Right lobe of liver (tissue), 6 donors: ENCODE measurements at places on chromosomes 5 and 9. TPM values are rescaled to one million over a fixed set of nuclear protein-coding genes. Genes with fewer than 3 reads are reported as not detected.
A peak's percentile ranks its signal among the peaks of the same experiment; 100 is the strongest.

DNA sequence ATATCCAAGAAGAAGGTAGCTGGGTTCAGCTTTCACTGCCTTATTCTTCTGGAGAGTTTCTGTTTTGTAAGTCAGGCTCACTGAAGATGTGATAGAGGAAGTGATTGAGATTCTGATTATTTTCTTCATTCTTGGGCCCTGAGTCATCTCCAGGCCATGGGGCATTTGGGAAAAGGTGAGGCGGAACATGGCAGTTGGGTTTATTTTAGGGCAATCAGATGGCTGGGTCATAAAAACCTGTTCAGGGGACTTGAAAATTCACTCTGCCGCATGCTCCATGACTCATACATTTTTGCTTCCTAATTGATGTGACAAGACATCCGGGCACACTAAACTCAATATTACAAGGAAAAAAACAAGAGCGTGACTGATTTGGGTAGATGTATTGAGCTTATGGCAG, 265.7 kb upstream of the KLF4 start:
- H3K27me3 ChIP-seq: no peaks in the 10 kb centered on the region
- H3K4me3 ChIP-seq: no peak overlapping the region

- H3K4me1 ChIP-seq: peaks cover 55% of the 10 kb centered on the region
- H3K27ac ChIP-seq: no peak overlapping the region
- H3K27me3 ChIP-seq: no peaks in the 10 kb centered on the region
- H3K36me3 ChIP-seq: no peaks in the 10 kb centered on the region
These were observed 3.8 kb upstream of the SYNPO start for GRCh38 chr5:150636391-150637244.

DNA sequence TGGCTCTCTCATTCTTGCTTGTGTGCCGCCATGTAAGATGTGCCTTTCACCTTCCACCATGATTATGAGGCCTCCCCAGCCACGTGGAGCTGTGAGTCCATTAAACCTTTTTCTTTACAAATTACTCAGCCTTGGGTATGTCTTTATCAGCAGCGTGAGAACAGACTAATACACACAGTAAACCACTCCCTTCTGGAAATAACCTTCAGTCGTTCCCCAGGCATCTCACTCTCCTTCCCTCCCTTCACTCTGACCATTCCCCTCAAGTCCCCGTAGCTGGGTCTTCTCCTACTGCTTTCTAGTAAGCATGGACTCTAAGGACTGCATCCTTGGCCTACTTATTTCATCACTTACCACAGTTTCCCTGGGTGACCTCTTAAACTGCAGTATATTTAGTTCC, 493.9 kb downstream of the CCDC171 start:
- no peak overlapping the region for H3K27ac ChIP-seq
- no peak for DNase-seq
- no peaks in the 10 kb centered on the region for H3K36me3 ChIP-seq
- H3K4me1 ChIP-seq: no peaks in the 10 kb centered on the region

PCDHGB4 gene
- 5.0 TPM for total RNA-seq

DNA sequence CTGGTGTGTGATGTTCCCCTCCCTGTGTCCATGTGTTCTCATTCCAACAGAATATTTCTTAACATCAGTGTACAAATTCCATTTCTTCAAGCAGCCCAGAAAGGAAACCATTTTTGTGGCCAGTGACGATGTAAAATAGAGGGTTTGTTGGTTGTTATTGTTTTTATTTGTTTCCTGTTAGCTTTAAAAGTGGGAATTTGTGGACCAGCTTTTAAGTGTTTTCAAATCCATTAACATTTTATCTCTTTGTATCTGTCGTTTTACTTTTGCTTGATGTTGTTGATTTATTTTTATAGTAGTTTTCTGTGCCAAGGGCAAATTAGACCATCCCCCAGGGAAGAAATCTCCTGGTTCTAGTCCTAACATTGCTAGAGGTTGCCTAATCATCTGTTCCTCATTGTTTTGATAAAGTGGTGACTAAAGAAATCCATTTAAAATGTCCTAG, 100.0 kb downstream of the GDNF start:
- DNase-seq: no peak
- no peak overlapping the region for H3K27ac ChIP-seq
- no peak overlapping the region for H3K4me3 ChIP-seq
- H3K4me1 ChIP-seq: no peaks in the 10 kb centered on the region
- H3K36me3 ChIP-seq: no peaks in the 10 kb centered on the region
- H3K27me3 ChIP-seq: no peaks in the 10 kb centered on the region

GRCh38 chr5:18305288-18305924, 671.1 kb downstream of the TAF11L14 start:
- no peaks in the 10 kb centered on the region for H3K36me3 ChIP-seq
- no peaks in the 10 kb centered on the region for H3K27me3 ChIP-seq
- no peak for DNase-seq
- H3K4me3 ChIP-seq: no peak overlapping the region
- no peaks in the 10 kb centered on the region for H3K4me1 ChIP-seq

EIF4E1B gene
- not detected for total RNA-seq

ORM2 gene
- total RNA-seq: 4,841 TPM

DNA sequence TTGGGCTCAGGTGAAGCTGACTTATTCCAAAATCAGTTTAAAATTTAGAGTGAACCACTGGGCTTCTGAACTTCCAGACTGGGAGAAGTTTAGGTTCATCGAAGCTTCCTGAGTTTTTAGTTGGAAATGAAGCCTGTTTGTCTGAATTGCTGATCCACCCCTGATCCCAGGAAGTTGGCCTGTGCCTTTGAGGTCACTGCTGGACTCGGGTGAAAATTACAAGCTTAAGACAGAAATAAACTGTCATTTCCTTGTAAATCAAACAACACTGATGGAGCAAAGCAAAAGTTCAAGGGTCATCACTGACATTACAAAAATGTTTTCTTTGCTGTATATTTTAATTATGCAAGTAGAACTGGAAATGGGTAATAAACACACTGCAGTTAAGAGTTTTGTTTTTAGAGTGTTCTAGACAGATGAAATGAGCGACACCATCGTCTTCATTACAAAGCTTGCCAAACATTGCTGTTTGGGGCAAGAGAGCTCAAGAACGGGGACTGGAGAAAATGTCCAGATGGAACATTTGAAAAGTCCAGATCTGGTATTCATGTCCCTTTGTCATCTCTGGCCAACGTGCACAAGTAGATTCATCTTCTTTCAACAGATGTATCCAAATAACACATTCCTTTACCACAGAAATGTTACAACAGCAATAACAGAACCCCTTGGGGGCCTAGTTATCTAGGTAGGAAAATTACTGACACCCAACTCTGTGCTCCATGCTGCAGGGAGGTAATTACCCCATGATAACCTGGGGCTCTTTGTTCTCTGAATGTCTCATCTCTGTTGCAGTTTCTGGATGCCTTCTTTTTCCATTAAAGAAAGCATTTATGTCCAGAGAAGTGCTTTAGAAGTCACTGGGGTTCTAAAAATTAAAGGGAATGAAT, 142.4 kb upstream of the ERCC6L2 start:
- H3K4me1 ChIP-seq: no peaks in the 10 kb centered on the region
- no peak overlapping the region for H3K27ac ChIP-seq
- H3K4me3 ChIP-seq: no peak overlapping the region
- H3K36me3 ChIP-seq: no peaks in the 10 kb centered on the region

DNA sequence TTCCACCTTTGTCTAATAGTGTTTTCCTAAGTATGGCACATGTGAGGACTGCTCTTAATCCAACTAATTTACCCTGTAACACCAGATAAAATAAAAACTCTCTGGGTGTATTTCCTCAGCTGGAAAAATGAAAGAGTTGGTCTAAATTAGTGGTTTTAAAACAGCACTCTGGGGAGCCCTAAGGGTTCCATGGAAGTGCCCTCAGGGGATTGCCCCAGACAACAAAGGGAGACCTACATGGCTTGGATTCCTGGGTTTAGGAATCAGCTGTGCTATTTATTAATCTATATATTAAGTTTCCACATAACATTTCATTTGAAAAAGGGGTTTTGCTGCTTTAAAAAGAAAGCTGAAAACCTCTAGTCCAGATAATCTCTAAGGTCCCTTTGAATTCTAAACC, 20.2 kb downstream of the ADAMTS6 start:
- no peaks in the 10 kb centered on the region for H3K4me1 ChIP-seq
- H3K4me3 ChIP-seq: no peak overlapping the region
- no peaks in the 10 kb centered on the region for H3K36me3 ChIP-seq
- no peak overlapping the region for H3K27ac ChIP-seq
- no peak for DNase-seq
- no peaks in the 10 kb centered on the region for H3K27me3 ChIP-seq

- no peaks in the 10 kb centered on the region for H3K36me3 ChIP-seq
- no peak overlapping the region for H3K4me3 ChIP-seq
- no peak for DNase-seq
- no peak overlapping the region for H3K27ac ChIP-seq
These were observed 209.9 kb downstream of the ASTN2 start for GRCh38 chr9:117204971-117205370.

CD72 gene
- 0.75 TPM for total RNA-seq

DNA sequence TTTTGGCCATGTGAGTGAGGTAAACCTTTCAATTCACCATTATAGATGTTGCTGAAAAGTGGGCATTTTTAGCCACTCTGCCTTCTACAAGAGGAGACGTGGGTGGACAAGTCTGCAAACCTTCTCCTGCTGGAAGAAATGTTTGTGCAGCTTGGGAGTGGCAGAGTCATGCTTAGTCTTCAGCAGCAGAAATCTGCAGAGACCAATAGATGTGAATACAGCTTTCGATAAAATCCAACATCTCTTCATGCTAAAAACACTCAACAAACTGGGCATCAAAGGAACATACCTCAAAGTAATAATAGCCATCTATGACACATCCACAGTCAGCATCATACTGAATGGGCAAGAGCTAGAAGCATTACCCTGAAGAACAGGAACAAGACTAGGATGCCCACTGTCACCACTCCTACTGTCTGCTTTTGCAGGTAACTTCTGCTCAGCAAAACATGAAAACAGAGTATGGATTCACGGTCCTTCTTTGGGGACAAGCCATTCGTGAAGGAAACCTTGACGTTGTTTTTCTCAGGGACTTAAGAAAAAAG, 91.3 kb downstream of the RALGPS1 start:
- no peaks in the 10 kb centered on the region for H3K4me1 ChIP-seq
- DNase-seq: no peak
- no peak overlapping the region for H3K27ac ChIP-seq
- no peaks in the 10 kb centered on the region for H3K27me3 ChIP-seq
- no peaks in the 10 kb centered on the region for H3K36me3 ChIP-seq

DNA sequence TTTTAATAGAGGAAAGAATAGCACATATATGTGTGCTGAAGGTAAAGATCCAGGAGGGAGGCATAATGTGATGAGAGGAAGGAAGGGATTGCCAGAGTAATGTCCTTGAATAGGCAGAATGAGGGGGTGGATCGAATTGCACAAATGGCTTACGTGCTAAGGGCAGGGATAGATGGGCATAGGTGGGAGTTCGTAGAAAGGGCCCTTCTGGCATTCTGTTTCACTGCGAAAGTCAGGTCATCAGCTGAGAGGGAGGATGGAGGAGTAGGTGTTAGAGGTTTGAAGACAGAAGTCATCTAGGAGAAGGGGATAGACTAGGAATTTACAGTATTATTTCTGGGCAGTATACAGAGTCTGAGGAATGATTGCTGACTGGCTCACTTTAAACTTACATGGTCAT, 32.1 kb downstream of the CNOT6 start:
- H3K4me1 ChIP-seq: no peaks in the 10 kb centered on the region
- H3K27me3 ChIP-seq: no peaks in the 10 kb centered on the region
- no peak overlapping the region for H3K27ac ChIP-seq
- DNase-seq: no peak
- no peak overlapping the region for H3K4me3 ChIP-seq

- no peak overlapping the region for H3K27ac ChIP-seq
- no peaks in the 10 kb centered on the region for H3K4me1 ChIP-seq
- no peaks in the 10 kb centered on the region for H3K27me3 ChIP-seq
- no peak for DNase-seq
- H3K36me3 ChIP-seq: no peaks in the 10 kb centered on the region
These were observed 30.9 kb upstream of the OLFM1 start for GRCh38 chr9:135056541-135056940.

DNA sequence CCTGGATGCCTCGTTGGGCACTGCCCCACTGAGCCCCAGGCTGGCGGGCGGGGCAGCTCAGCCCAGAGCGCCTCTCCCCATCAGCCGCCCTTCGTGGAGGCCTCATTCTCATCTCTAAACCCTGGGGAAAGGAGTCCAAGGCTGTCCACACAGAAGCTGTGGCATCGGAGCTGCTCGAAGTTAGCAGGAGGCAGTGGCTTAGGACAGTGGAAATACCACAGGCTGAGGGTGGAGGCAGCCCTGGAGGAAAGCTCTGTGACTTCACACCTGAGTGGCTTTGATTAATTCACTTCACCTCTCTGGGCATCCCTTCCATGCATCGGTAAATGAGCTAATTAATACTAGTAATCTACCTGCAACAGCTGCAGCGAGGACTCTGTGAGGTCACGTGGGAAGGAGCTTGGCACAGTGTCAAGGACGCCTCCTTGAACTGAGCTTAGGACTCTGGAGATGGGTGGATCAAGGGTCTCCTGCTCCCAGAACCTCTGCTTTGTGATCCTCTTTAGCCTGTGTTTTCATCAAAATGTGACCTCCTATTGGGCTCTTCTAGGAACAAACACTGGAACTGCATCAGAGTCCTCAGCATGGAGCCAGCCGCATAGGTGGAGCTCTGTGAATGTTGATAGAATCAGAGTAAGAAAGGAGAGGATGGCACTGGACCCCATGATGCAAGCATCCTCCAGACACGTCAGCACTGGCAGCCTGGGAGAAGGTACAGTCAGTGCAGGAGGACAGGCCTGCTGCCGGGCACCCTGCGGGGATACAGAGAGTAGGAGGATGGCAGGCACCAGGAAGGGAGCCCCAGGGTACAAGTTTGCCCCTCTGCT, 842 bp upstream of the ANGPTL2 start:
- H3K36me3 ChIP-seq: no peaks in the 10 kb centered on the region
- peak overlapping the region; percentile 57 for H3K27ac ChIP-seq
- no peaks in the 10 kb centered on the region for H3K27me3 ChIP-seq
- peak overlapping the region; percentile 33 for H3K4me3 ChIP-seq
- H3K4me1 ChIP-seq: peaks cover 13% of the 10 kb centered on the region

GRCh38 chr9:36123515-36123914, 13.0 kb upstream of the GLIPR2 start:
- no peak overlapping the region for H3K27ac ChIP-seq
- no peak overlapping the region for H3K4me3 ChIP-seq
- peaks cover 4% of the 10 kb centered on the region for H3K36me3 ChIP-seq

GRCh38 chr5:62626534-62626933, 47.9 kb downstream of the LRRC70 start:
- no peak for DNase-seq
- H3K36me3 ChIP-seq: no peaks in the 10 kb centered on the region
- H3K4me1 ChIP-seq: no peaks in the 10 kb centered on the region
- no peaks in the 10 kb centered on the region for H3K27me3 ChIP-seq

DNA sequence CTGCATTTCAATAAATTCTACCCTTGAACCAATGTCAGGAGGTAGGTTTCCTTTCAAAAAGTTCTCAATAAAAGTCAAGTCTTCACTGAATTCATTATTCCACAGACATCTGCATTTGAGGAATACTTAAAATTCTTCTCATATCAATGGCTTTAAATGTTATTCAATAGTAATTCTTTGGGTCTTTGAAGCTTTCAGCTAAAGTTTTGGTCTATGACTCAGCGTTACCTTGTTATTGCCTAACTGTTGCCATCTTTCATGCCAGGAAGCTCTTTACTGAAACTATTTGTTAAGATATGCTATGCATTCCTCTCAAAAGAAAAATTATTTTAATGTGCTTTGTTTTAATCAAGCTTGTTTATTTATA, 170.5 kb downstream of the NNT start:
- H3K4me3 ChIP-seq: no peak overlapping the region
- no peak for DNase-seq
- no peaks in the 10 kb centered on the region for H3K27me3 ChIP-seq
- H3K27ac ChIP-seq: no peak overlapping the region

PBX3 gene
- 13.0 TPM for total RNA-seq

- DNase-seq: no peak
- no peaks in the 10 kb centered on the region for H3K27me3 ChIP-seq
- no peak overlapping the region for H3K27ac ChIP-seq
- no peaks in the 10 kb centered on the region for H3K4me1 ChIP-seq
- H3K36me3 ChIP-seq: no peaks in the 10 kb centered on the region
These were observed 29.5 kb downstream of the LAMC3 start for GRCh38 chr9:131038256-131039128.

HSD17B4 gene
- total RNA-seq: 571 TPM

N4BP3 gene
- total RNA-seq: 0.06 TPM
